ENCODE measurements at places on chromosomes 1 and 21.

DNA sequence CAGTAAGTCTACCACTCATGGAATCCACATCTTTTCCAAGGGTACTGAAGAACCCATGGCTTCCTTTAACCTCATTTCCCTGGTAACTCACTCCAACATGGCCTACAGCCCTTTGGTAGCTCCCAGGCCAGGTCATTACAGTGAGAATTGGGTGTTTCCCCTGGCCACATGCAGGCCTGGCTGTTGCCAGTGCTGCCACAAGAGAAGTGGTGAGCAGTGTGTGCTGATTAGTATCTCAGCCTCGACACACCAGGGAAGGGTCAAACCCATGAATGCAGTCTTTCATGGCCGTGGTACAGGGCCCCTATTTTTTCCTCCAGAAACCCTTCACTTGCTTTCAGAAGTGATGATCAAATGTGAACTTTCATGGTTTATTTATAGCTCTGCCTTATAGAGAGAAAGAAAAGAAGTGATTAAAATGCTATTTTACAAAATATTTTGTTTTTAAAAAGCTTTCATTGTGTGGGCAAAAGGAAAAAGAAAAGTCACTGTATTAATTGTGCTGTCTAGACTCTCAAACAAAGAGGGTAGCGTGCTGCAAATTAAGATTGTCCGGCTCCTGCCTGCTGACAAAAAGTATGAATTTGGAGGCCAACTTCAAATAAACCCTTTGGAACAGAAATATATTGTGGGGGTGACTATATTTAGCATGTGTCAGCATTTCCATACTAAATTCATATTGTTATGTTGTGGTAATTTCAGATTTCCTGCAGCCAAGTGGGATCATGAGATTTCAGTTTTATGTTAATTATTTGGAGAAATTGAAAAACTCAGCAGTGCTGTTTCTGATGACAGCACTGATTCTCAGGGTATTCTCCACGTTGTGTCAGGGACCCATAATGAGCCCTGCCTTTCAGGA lies 62.0 kb upstream of the HOOK1 start:
- DNase-seq: no peak

- DNase-seq: no peak
Measured at GRCh38 chr1:26034504-26035202, 11.3 kb downstream of the SLC30A2 start.

GRCh38 chr1:230495891-230496385 lies 69.8 kb upstream of the PGBD5 start:
- no peak for DNase-seq

- DNase-seq: no peak
Measured at GRCh38 chr1:6280761-6281451, 20.0 kb upstream of the GPR153 start.

DNA sequence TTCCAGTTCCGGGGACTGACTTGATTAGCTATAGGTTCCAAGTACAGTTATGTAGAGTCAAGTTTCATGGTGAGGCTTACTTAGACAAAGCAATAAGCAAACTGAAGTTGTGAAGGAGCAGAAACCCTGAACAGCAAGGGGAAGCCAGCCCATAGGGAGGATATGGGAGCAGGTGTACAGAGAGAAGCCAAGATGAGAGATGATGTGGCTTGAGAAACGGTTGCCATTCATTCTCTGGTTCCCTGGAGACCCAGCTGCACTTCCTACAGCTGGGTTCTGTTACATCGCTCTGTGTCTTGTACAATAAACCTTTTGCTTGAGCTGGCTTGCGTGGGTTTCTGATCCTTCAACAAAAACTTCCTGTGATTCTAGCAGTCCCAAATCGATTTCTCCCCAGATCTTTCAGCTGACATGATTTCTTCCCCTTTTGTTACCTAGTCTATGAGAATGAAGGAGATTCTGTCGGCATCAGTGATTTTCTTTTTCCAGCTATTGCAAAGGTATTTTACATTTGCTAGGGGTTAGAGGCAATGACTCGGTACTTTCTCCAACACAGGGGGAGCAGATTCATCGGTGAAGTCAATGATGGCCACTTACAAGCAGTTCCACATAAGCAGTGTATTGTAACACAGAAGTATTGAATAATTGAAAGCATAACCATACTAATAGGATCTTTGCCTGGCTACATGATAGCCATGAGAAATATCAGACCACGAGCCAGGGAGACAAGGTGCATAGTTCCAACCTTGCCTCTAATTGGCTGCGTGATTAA lies 67.3 kb downstream of the URB2 start:
- no peak for DNase-seq

- DNase-seq: no peak
Measured at GRCh38 chr1:241102664-241103063, 254.3 kb downstream of the RGS7 start.

DNA sequence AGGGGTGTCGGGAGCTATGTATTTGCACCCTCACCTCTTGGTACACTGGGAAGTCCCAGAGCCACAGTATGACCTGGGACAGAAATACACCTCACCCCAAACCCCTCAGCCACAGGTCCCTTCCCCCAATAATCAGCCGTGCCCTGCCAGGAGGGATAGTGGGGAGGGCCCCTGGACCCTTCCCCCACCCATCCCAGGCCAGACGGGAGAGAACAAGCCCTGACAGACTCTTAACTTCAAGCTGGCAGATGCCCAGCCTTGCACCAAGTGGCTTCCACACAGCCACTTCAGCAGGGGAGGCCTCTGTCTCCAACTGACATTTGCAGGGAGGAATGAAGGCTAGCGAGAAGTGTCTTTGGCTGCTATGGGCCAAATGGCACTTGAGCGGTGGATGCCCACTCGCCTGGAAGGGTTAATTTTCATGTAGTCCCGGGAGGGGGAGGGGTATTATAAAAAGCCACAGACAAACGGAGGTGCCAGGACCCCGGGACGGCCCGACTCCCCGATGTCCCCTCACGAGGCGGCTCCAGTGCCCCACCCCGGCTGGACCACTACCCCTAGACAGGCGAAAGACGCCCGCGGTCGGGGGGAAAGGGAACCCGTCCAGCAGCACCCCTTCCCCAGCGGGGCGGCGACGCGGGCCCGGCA lies 495 bp downstream of the SYNC start:
- DNase-seq: no peak

All from GOT3 (cell line).